Central memory CD4-positive, alpha-beta T cell (primary cell): ENCODE measurements at places on chromosomes 7 and 10.

DNA sequence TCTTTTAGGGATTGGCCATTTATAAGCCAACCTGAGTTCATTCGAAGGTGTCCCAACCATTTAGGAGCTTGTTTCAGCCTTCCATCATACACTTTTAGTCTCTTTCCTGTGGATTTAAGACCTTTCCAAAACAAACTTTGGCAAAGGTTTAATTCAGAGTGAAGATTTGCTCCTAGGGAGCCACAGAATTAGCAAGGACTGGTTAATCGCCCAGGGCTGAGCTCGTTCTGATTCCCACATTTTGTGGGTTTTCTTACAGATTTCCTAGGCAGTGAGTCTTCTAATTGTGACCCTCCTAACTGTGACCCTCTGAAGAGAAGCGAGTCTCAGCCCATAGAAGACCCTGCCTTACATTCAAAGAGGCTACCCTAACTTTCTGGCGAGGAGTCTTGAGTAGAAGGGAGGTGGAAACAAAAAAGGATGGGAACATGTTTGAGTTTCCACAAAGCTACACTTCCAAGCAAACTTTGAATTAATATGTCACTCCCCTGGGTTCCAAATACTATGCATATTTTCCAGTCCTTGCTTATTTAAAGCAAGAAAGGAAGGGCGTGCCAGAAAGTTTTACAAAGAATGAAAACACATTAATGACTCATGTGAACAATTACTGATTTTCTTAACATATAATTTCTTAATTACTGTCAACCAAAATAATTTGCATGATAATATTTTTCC lies 118.3 kb downstream of the ARID5B start:
- DNase-seq = no peak

GRCh38 chr7:376306-377079 lies 86.5 kb downstream of the FOXL3 start:
- DNase-seq = no peak

DNA sequence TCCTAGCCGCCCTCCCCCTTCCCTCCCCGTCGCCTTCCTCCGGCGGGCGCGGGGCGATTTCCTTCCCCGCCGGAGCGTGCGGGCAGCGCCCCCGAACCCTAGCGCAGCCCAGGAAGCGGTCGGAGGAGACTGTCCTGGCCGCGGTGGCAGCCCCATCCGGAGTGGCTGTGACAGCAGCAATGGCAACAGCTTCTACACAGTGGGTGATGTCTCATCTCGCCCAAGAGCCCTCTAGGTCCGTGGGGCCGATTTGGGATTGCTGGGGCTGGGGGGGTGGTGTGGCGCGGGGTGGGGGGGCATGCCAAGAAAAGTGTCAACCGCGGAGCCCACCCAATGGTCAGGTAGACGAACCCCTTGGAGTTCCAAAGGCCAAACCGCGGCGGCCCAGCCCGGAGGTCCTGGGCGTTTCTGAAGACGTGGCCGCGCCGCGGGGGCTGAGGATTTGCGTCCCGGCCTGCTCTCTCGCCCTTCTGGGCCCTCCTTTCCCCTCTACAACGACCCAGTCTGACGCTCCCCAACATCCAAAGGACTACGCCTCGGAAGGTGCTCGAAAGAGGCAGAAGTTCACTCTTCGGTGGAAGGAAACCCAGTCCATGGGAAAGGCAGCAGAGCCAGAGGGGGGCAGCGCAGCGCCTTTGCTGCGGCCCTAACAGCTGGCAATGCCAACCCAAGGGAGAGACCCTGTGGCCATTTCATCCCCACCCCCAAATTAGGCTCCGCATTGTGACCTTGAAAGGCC lies 603 bp upstream of the TWIST1 start:
- DNase-seq = no peak

- no peak for DNase-seq
These were observed 180.8 kb downstream of the PRKCQ start for GRCh38 chr10:6399231-6399741.

GRCh38 chr7:109964780-109965179 lies 1126.1 kb upstream of the LRRN3 start:
- no peak for DNase-seq

- DNase-seq = no peak
These were observed 32.3 kb downstream of the OAT start for GRCh38 chr10:124386186-124387077.

GRCh38 chr7:47635091-47636080 lies 53.5 kb upstream of the TNS3 start:
- DNase-seq = no peak

- DNase-seq = no peak
These were observed 1.9 kb upstream of the AEBP1 start for GRCh38 chr7:44101966-44102845.

DNA sequence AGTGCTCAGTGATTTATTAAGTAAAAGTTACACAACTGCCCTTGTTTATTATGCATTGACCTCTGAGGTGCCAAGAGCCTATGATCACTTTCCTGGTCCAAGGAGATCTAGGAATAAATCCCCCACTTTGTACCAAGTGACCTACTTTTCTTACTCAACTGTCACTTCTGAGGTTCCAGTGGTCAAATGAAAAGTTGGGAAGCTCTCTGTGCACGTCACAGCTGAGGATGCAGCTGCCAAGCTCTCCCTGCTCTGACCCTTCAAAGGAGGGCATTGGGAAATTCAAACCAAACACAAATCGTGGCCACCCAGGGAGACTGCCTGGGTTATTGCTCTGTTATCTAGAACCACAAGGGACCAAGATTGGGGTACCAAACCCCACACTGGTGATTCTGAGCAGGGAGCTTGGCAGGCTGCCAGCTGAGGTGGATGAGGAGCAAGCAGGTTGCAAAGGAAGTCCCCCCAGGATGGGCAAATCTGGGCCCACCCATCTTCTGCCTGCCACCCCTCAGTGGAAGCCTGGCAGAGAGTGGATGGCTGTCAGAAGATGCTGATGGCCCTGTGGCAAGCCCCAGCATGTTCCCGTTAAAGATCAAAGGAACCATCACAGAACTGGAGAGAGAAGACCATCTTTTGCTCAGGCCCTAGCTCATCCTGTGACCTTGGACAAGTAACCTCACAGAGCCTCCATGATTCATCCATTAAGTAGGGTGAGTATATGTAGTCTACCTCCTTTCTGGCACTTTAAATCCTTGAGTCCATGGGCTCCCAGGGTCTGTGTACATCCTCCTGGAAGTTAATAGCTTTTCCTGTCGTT lies 106.8 kb downstream of the PPP1R3C start:
- DNase-seq = no peak

- no peak for DNase-seq
These were observed 842 bp downstream of the NMT2 start for GRCh38 chr10:15167411-15168290.

DNA sequence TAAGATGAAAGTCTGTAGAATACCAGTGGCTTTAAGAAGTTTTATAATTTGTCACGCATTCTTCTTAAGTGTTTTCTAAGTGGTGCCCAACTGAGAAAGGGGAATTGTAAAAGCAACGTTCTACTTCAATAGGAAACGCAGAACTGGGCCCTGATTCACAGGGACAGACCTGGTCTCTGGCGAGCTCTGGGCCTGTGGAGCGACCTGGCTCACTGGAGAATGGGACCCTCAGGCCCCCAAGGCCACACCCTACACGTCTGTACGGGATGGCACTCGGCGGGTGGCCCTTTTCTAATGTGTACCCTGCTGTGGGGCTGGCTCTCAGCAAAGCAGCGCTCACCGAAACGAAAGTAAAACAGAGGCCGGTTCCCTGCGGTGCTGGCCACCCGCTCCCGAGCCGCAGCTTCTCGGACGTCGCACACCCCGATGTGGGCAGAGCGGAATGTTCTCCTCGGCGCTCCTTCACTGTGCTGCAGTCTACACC lies 205.0 kb downstream of the DIP2C start:
- peak; percentile 36 for DNase-seq

DNA sequence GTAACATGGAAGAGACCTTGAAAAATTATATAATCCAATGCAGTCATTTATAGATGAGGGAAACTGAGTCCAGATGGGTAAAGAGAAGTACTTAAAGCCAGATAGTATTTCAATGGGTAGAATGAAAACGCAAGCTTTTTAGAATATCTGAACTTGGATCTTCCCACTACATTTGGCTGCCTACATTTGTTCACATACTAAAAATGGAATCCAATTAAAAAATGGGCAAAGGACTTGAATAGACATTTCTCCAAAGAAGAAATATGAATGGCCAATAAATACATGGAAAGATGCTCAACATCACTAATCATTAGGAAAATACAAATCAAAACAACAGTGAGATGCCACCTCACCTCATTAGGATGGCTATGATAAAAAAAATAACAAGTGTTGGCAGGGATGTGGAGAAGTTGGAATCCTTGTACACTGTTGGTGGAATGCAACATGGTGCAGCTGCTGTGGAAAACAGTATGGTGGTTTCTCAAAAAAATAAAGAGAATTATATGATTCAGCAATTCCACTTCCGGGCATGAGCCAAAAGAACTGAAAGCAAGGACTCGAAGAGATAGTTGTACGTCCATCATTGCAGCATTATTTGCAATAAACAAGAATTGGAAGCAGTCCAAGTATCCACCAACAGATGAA lies 188.0 kb downstream of the FRMD4A start:
- no peak for DNase-seq

GRCh38 chr7:134186801-134187200 lies 59.7 kb downstream of the LRGUK start:
- DNase-seq = no peak

DNA sequence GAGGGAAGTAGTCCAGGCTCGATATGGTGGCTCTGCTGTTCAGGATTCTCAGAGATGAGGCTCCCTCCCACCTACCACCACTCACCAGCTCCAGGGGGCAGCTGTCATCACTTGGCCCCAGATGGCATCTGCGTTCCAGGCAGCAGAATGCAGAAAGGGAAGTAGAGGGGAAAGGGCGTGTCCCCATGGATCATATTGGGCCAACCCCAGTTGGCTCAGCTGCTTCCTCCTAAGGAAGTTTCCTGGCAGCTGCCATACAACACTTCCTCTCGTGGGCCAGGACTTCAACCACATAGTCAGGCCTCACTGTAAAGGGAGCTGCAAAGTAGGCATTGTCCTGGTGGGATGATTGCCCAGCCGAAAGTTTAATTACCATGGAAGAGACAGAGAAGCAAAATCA lies 1.6 kb upstream of the TEX36 start:
- no peak for DNase-seq

DNA sequence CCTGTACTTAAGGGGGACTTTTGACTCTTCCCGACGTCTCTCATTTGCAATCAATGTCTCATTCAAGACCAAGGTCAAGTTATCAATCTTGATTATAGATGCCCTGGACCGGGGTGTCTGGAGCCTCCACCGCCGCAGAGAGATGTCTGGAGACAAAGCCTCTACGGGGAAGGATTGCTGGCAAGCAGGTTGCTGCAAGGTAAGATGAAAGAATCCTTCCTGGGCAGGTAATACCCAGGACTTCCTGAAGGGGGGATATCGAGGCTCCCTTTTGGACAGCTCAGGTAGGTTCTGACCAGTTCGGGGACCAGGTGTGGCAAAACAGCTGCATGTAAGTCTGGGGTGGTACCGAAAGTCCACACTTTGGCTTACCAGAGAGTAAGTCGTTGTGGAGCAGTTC lies 12.5 kb upstream of the CUX1 start:
- DNase-seq = no peak

GRCh38 chr10:113226399-113226798 lies 276.4 kb downstream of the TCF7L2 start:
- peak; percentile 19 for DNase-seq

GRCh38 chr7:142383841-142384492 lies 126.1 kb upstream of the PRSS58 start:
- DNase-seq = no peak

- DNase-seq = no peak
These were observed 1.7 kb upstream of the HMX2 start for GRCh38 chr10:123146013-123146893.

DNA sequence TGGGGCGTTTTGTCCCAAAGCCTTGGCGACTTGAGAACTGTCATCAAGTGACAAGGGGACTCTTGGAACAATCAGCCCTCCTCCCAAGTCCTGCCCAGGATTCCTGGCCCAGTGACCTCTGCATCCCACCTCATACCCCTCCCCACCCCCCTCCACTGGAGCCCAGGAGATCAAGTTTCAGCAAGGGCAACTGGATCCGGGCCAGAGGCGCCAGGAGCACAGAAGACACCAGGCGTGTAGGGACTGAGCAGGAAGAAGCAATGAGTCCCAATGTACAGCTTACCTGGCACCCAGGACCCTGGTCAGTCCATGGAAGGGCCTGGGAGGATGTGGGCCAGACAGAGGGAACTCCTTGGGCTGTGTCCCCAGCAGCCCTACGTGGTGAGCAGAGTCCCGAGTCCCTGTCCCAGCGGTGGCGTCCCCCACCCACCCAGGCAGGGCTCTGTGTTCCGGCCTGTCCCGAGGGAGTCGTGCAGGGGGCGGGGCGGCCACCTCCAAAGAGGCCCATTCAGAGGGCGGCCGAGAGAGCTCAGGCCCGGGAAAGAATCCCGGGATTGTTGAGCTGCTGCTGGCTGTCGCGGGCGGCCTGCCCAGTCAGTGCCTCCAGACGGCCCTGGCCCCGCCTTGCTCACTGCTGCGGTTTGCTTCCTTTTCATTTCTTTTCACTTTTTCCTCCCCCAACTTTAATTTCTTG lies 254.1 kb downstream of the TNS3 start:
- no peak for DNase-seq

GRCh38 chr7:81705206-81705605 lies 64.6 kb downstream of the HGF start:
- DNase-seq = no peak

DNA sequence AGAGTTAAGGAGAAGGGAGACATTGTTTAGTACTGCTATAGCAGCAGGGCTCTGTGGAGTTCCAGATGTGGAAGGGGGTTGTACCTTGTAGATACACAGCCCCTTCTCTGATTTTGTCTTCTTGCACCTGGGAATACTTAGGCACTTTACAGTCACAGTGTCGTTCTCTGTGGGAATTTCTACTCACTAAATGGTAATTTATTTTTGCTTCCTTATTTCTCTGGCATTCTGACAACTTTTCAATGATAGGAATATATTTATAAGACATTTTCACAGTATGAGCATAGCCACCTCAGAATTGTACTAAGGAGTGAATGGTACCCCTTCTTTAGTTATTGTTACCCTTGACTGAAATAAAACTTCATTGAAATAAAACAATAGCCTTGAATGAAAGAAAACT lies 132.8 kb downstream of the SUGCT start:
- DNase-seq = no peak

DNA sequence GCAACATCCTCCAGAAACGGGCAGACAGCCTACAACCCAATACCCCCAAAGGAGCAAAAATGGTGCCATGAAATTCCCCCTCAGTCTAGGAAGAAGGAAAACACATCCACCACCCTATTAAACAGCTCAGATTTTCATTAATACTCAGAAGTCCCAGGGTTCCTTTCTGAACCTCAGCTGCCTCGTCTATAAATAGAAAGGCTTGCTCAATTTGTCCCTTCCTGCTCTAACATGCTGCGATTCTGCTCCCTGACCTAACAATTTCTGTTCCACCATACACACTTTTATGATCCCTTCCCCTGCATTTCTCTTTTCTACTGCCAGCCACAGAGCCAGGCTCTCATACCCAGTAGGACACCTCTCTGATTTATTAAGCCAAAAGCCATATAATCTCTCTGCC lies 68.1 kb downstream of the MTERF1 start:
- no peak for DNase-seq

- no peak for DNase-seq
These were observed 23.1 kb downstream of the CNPY1 start for GRCh38 chr7:155523168-155523675.

- no peak for DNase-seq
These were observed 47.8 kb downstream of the SHH start for GRCh38 chr7:155764438-155764793.
